ENCODE measurements at places on chromosomes 7 and 10.

GRCh38 chr7:1004018-1004852 is 21.3 kb downstream of the CYP2W1 start:
- no peak for DNase-seq

GRCh38 chr10:4532976-4533375 is 293.0 kb upstream of the AKR1E2 start:
- DNase-seq: no peak

GRCh38 chr7:36176697-36177096 is 23.6 kb downstream of the EEPD1 start:
- DNase-seq: no peak

GRCh38 chr10:96664563-96664962 is 55.8 kb downstream of the PIK3AP1 start:
- DNase-seq: no peak

DNA sequence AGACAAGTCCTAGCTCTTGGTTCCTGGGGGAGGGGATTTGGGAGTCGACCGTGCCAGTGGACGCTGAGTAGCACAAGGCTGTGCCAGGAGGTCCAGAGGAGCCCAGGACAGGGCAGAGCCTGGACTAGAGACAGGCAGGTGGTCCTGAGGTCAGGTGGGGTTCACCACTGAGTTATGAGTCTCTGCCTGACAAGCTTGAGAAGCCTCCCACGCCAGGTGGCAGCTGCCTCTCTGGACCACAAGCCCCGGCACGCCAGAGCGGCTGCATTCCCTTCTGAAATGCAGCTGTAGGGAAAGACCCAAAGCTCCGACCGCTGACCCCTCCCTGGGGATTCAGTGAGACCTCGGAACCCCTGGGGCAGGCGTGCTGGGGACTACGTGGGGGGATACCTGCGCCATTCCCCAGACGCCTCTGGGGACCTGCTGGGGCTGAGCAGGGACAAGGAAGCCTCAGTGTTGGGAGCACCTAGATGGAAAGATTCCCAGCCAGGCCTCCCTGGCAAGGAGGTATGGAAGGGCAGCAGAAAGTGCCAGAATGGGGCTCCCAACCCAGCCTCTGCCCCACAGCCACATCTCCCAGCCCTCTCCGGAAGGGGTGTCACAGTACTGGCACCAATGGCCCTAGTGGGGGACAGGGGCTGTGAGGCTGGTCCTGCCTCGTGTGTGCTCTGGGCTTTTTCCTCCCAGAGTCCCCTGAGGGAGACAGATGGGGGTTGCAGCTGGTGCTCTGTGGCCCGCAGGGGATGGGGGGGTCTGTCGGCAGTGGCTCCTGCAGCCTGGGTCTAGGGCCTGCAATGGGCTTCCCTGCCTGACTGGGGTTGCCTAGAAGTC is 29.0 kb downstream of the PDGFA start:
- no peak for DNase-seq

GRCh38 chr7:107068156-107068555 is 23.7 kb downstream of the PRKAR2B start:
- no peak for DNase-seq

- no peak for DNase-seq
Observed at GRCh38 chr10:10685566-10685965, 332.1 kb upstream of the CELF2 start.

DNA sequence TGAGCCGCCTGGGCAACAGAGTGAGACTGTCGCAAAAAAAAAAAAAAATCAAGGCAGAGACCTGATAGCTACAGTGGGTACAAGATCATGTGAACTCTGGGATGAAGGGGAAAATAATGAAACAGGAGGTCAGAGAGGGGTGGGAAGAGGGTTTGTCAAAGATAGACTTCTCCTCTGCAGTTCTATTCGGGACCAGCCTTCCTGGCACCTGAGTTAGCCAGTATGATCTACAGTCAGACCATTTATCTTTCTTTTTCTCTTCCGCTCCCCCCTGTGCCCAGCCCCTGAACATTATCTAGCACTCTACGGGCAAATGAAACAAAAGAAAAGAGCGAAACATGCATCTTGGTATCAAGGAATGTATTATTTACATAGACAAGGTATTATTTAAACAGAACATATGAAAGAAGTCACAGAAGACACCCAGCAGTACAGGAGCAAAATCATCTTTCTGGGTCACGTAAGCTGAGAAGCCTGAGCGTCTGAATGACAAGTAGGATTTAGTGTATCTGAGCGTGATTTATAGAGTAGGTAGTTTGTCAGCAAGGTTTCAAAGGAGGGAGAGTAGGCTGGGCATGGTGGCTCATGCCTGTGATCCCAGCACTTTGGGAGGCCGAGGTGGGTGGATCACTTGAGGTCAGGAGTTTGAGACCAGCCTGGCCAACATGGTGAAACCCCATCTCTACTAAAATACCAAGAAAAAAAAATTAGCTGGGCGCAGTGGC is 109.0 kb downstream of the PRKCQ start:
- DNase-seq: no peak

DNA sequence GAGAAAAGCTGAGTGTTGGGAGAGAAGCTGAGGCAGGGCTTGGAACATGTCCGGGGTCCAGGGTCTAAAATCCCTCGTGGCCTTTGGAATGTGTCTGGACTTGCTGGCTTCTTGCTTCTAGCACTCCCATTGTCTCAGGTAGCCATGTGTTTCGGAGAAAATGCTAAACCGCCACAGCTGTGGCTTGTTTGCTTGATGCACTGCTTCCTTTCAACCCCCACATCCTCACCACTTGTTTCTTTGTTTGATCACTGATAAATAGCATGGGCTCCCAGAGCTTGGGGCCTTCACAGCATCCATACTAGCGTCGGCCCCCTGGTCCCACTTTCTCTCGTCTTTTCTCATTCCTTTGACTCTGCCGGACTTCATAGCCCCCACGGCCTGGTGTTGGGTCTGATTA is 102.7 kb downstream of the ANKRD26 start:
- no peak for DNase-seq

GRCh38 chr7:64206903-64207302 is at the start of gene ZNF735:
ZNF735 (plus strand) TSS chr7:64207203; CDS start chr7:64207203, 0 bp downstream.
- no peak for DNase-seq

- DNase-seq: no peak
Observed at GRCh38 chr7:94594882-94595281, 61.1 kb downstream of the SGCE start.

DNA sequence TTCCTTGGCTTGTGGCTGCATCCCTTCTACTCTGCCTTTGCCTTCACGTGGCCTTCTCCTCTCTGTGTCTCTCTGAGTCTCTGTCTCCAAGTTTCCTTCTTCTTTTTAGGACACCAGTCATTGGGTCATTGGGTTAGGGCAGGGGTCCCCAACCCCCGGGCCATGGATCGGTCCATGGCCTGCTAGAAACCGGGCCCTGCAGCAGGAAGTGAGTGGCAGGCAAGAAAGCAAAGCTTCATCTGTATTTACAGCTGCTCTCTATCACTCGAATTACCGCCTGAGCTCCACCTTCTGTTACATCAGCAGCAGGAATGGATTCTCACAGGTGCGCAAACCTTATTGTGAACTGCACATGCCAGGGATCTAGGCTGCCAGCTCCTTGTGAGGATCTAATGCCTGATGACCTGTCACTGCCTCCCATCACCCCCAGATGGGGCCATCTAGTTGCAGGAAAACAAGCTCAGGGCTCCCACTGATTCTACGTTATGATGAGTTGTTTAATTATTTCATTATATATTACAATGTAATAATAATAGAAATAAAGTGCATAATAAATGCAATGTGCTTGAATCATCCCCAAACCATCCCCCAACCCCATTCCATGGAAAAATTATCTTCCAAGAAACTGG is 47.9 kb upstream of the DOCK1 start:
- DNase-seq: no peak

DNA sequence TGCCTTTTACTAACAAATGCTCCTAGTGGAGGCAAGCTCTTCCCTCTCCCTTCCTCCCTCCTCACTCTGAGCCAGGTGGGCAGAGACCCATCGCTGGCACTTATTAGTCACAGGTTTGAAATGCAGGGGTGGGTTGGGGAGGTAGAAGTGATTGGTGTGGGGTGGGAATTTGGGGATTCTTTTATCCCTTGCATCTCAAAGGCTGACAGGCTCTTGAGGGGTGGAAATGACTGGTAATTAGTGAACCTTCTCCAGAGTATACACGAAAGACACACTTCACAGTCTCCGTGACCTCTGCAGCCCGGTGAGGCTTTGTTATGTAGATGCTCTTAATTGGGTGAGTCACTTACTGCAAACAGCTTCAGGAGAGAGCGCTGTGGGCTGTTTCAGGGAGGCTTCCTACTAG is 13.9 kb upstream of the LRMDA start:
- no peak for DNase-seq

Measured in HS-5 (cell line).